ENCODE measurements at places on chromosomes 1 and 21.

GRCh38 chr1:25036117-25036546 lies 106.1 kb upstream of the RUNX3 start:
- no peak for DNase-seq

DNA sequence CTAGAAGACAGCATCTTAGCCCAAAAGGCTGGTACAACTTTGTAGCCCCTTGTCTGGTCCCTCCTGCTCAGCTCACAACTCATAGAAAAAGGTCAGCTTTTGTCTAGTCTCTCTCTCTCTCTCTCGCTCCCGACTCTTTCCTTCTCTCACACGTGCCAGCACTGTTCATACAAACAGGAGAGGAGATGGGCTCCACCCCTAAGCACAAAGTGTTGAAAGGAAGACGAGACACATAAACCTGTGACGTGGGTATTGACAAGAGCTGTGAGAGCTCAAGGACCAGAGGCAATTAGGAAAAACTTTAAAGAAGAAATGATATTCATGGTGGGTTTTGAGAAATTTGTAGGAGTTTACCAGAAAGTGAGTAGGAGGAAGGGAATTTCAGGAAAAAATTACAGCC lies 23.6 kb upstream of the KCNC4 start:
- DNase-seq, result no peak

GRCh38 chr1:236395230-236395946 lies 1.3 kb downstream of the EDARADD start:
- DNase-seq, result no peak

- DNase-seq, result no peak
Observed at GRCh38 chr1:159030877-159031447, 21.3 kb downstream of the IFI16 start.

GRCh38 chr1:224454402-224455055 lies 19.9 kb upstream of the WDR26 start:
- DNase-seq, result no peak

DNA sequence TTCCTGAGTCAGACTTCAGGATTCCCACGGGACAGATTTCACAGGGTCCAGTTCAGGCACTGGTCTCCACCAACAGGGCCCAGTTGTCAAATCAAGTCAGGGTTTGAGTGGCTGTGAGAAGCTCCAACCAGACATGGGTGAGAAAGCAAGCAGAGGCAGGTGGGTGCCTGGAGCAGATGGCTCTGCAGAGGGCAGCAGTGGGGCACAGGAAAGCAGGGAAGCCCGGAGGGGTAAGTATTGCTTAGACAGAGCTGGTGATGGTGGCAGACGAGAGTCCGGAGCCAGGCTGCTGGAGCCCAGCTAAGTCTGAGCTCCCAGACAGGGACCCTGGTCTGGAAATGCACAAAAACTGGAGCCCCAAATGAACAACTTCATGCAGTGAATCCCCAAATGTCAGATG lies 40.4 kb downstream of the RIMS3 start:
- DNase-seq, result no peak

DNA sequence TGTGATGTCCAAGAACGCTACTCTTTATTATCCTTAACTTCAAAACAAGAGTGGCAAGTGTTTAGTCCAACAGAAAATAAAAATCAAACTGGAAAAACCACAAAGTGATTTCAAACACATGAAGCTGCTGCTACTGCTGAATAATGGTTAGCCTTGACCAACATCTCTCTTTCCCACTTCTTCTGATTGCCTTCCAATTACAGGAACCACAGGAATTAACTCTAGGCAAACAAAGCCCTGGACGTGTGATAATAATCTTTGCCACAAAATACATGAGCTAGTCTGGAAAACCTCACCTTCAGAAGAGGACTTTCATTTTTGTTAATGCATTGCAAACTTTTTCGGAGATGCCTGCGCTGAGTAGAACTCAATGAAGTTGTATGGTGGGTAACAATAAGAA lies 48.6 kb upstream of the COL11A1 start:
- DNase-seq, result no peak

GRCh38 chr1:29498126-29499103 lies 262.1 kb downstream of the PTPRU start:
- no peak for DNase-seq

GRCh38 chr1:207873055-207873890 lies 37.7 kb downstream of the CD34 start:
- no peak for DNase-seq

GRCh38 chr1:95863086-95863485 lies 629.1 kb downstream of the RWDD3 start:
- no peak for DNase-seq

DNA sequence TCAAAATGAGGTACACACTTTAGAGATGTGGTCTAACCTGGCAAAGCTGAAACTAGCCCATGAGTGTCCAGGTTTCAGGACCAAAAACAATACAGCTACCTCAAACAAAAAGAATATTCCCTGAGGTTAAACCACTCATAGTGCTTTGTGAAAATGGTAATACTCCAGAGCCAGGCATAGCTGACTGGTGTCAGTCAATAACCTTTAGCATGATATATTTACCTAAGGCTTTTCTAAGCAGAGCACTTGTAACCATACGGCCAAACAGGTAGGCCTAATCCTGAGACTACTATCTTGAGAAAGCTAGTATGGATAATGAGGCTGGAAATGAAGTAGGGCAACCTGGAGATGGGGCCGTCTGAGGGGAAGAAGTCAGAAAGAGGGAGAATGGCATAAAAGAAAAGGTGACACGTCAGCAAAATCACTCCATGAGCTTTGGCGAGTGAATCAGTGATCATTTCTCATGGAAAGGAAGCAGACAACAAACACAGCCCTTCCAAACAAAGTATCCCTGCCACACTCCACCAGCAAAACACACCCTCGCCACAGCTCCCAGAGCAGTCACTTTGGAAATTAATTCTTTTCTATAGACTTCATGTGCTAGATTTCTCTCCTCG lies 1.7 kb upstream of the LRRC52 start:
- DNase-seq, result no peak

GRCh38 chr1:202642619-202643291 lies 67.5 kb downstream of the SYT2 start:
- DNase-seq, result no peak

GRCh38 chr1:21628798-21629393 lies 40.3 kb downstream of the RAP1GAP start:
- no peak for DNase-seq

DNA sequence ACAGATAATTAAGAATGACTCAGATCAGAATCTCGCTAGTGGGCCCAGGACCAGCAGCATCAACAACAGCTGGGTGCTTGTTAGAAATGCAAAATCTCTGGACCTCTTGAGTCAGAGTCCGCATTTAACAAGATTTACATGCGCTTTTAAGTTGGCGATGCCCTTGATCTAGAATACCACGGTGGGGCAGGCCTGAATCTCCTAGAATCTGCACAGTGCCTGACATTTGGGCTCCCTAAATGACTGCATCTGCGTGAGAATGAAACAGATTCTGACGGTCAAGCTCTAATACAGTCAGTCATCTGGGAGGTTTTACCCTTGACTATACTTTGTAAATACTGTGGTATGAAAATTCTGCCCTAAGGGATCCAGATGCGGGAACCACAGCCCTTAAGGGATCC lies 17.2 kb upstream of the RAB29 start:
- DNase-seq, result no peak

DNA sequence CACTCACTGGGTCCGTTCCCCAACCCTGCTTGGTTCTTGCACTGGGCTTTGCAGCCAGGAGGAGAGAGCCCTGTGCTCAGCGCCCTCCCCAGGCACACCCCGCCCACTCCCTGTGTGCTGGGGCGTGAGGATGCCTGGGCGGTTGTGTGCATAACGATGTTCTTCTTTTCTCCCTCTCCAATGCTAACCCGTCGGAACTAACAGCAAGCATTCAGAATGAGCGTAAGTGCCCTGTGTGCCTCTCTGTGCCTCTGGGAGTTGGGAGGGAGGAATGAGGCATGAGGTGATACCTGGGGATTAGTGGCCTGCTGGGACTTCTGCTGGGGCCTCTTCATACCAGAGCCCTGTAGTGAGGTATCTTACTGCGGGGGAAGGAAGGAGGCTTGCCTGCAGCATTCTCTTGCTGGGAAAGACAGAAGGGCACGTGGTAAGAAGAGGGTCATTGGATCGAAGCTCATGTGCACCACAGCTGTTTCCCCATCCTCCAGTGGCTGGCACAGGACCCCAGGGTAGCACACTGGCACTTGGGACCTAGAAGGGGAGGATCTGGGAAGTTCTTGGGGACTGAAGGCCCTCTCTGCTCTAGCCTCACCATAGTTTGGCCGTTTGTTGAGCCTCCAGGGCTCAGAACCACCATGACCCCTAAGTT lies 79.8 kb downstream of the NFASC start:
- no peak for DNase-seq

- DNase-seq, result no peak
Observed at GRCh38 chr1:17970757-17971156, 136.8 kb upstream of the IGSF21 start.

- no peak for DNase-seq
Observed at GRCh38 chr1:33305816-33306652, 14.9 kb downstream of the A3GALT2 start.

GRCh38 chr1:26531651-26532131 lies 2.1 kb downstream of the RPS6KA1 start:
- no peak for DNase-seq

- DNase-seq, result no peak
Observed at GRCh38 chr1:109846162-109846561, 64.5 kb upstream of the CSF1 start.

DNA sequence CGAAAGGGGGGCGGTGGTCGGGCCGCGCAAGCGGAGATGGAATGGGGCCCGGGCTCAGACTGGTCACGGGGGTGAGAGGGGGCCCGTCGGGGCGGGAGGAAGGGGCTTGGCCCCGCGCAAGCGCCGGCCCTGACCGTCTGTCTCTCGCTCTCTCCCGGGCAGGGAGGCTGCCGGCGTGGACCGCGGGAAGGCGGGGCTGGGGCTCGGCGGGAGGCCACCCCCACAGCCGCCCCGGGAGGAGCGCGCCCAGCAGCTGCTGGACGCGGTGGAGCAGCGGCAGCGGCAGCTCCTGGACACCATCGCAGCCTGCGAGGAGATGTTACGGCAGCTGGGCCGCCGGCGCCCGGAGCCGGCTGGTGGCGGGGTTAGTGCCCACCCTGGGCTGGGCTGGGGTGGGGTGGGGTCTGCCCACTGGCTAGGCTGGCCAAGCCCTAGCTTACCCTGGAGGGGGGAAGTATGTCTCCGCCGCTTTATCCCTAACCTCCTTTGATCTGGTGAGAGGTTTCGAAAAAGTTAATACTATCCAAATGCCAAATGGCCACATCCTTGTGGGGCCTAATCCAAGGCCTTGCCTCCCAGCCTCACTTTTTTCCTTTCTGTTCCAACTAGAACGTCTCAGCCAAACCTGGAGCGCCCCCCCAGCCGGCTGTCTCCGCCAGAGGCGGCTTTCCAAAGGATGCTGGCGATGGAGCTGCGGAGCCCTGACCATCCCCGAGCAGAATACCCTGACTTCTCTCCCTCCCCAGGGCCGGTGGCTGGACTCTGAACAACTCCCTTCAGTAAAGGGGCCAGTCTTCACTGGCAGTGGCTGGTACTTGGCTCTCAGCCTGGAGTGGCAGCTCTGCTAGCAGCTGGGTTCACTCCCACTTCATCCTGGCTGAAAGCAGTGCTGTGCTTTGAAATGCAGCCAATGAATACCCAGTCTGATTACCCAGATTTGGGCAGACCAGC lies 636 bp upstream of the YRDC start:
- DNase-seq, result peak; percentile 87

DNA sequence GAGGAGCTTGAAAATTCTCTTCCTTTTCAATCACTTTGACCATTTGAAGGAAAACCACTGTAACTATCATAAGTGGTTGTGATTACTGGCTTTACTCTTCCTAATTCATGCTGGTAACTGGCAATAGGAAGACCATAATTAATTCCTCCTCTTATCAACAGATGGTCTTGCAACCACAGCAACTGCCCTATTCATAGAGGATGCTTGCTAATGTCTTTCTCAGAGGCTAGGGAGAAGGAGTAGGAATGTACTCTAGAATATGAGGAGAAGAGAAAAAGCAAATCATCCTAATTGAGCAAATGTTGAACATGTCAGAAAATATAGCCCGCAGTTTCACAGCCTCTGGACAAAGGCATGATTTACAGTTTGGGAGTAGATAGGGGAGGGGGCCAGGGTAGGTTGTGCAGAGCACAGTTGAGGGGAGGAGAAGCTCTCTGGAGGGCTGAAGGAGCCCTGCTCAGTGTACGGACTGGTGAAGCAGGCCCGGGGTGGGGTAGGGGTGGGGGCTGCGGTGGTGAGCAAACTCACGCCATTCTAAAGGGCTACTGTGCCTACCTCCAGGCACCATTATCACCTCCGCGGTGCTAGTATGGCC lies 192.9 kb downstream of the PCP4 start:
- no peak for DNase-seq

DNA sequence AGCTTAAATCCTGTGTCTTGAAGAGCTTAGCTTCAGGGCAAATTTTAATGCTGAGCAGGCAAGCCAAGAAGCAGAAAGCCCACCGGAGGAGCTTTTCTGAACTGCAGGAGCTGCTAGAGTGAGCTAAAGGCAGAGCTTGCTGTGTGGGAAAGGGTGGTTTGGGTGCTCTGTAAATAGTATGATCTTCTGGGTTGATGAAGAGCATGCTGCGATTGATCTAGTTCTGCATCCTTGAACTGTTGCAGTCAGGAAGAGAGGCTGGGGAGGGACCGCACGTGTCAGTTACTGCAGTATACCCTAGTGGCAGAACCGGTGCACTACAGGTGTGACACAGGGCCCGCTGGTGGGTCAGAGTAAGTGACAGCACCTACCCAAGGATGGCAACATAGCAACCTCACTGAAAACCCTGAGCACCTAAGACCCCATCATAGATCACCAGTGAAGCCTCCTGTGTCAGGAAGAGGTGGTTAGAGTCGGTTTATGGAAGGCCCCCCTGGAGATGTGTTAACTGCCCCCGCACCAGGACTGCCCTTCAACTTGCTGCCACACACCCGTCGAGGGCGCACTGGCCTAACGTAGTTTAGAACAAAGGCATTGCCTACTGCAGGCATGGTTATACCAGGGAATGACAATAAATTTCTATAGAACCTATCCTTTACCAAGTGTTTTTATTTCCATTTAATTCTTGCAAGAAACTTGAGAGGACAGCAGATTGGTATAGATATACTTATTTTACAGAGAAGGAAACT lies 146.0 kb upstream of the KIAA0040 start:
- no peak for DNase-seq

DNA sequence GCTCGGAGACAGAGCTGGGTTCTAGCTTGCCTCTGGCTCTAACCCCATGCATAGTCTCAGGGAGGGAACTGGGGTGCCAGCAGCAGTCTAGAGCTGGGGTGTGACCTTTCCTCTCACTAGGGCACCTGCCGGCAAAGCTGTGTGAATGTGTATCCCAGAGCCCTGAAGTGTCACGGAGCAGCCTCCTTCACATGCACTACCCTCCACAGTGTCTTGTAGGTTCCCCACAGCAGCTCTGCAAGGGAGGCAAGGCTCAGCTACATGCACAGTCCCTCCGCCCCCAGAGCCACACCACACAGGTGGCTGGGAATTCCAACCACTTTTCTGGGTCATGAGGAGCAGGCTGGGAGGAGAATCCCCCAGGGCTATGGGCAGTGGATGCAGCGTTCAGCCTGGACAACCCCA lies 7.7 kb upstream of the HPCA start:
- no peak for DNase-seq

DNA sequence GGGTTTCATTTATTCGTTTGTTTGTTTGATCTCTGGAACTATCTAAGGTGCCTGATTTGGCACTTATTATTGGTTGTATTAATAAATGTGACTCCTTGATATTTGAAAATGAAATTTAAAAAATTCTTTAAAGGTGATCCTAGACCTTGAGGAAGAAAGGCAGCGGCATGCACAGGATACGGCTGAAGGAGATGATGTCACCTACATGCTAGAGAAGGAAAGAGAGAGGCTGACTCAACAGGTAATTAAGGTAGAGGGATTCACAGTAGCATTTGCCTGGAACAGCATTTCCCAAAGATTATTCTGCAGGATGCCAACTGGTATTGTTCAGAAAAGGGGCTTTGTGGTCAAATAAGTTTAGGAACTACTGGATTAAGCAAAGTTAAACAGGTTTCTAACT lies 54.4 kb upstream of the WNT2B start:
- no peak for DNase-seq

All from urothelium cell line (cell line).